Glutamatergic neuron (in vitro differentiated cells): ENCODE measurements at places on chromosomes 2 and 18. TPM values are rescaled to one million over a fixed set of nuclear protein-coding genes. Genes with fewer than 3 reads are reported as not detected.

GPR155 gene
- 51.1 TPM for total RNA-seq

PLGLB2 gene
- total RNA-seq: 0.86 TPM

CXCR1 gene
- total RNA-seq: not detected

CRYGD gene
- 0.76 TPM for total RNA-seq

ANKRD23 gene
- 5.7 TPM for total RNA-seq

SLC4A5 gene
- total RNA-seq: 8.2 TPM

SERPINB4 gene
- total RNA-seq: not detected
